ENCODE measurements at places on chromosomes 12 and 14. TPM values are rescaled to one million over a fixed set of nuclear protein-coding genes. Genes with fewer than 3 reads are reported as not detected.

Gene MGAT2
- total RNA-seq: 8.0 TPM

Gene IFT43
- total RNA-seq: 23.6 TPM

Gene PIWIL1
- not detected for total RNA-seq

Gene RFC5
- 2.6 TPM for total RNA-seq

Gene PCED1B
- total RNA-seq: 0.50 TPM

Gene PRPF39
- 18.2 TPM for total RNA-seq

Gene MFAP5
- 20.6 TPM for total RNA-seq

Gene SPTLC2
- total RNA-seq: 5.8 TPM

Gene SERPINA9
- total RNA-seq: not detected

Gene SLC25A29
- total RNA-seq: 14.8 TPM

Gene ZNF10
- 2.5 TPM for total RNA-seq

Gene RIMBP2
- total RNA-seq: 0.41 TPM

Gene CAPS2
- total RNA-seq: 7.6 TPM

Gene CLEC9A
- total RNA-seq: not detected

Gene HAL
- total RNA-seq: not detected

Gene COPZ1
- total RNA-seq: 97.7 TPM

Gene PDZRN4
- 0.15 TPM for total RNA-seq

Gene ESPL1
- total RNA-seq: not detected

Gene RERG
- total RNA-seq: 1.6 TPM

Gene TAS2R7
- not detected for total RNA-seq

Gene LRRC43
- 0.32 TPM for total RNA-seq

Gene TDRD9
- 0.47 TPM for total RNA-seq

Gene LRCOL1
- not detected for total RNA-seq

Gene AQP6
- not detected for total RNA-seq

Gene CIROP
- not detected for total RNA-seq

Gene MYH6
- 245 TPM for total RNA-seq

Gene RHEBL1
- total RNA-seq: not detected

Gene DNAI7
- 0.26 TPM for total RNA-seq

Gene PA2G4
- 111 TPM for total RNA-seq

Gene DUSP16
- total RNA-seq: 22.9 TPM

Gene FAM222A
- total RNA-seq: 5.1 TPM

Gene KRT83
- not detected for total RNA-seq

Gene WNT1
- total RNA-seq: not detected

Gene GZMB
- total RNA-seq: 1.0 TPM

Gene TXNDC16
- total RNA-seq: 2.6 TPM

Gene AKAP5
- total RNA-seq: 0.15 TPM

Gene P2RX2
- not detected for total RNA-seq

Gene KRT77
- not detected for total RNA-seq

Gene FAM90A1
- total RNA-seq: not detected

Gene TCL1A
- total RNA-seq: not detected

Measured in psoas muscle (tissue), 8 donors.